HFF-Myc (cell line): ENCODE measurements at places on chromosomes 16 and 17.
A peak's percentile ranks its signal among the peaks of the same experiment; 100 is the strongest.

- no peak for DNase-seq
Observed at GRCh38 chr17:73841431-73842060, 197.3 kb upstream of the SDK2 start.

GRCh38 chr17:4599505-4600281 is 15.4 kb downstream of the SMTNL2 start:
- DNase-seq: no peak

DNA sequence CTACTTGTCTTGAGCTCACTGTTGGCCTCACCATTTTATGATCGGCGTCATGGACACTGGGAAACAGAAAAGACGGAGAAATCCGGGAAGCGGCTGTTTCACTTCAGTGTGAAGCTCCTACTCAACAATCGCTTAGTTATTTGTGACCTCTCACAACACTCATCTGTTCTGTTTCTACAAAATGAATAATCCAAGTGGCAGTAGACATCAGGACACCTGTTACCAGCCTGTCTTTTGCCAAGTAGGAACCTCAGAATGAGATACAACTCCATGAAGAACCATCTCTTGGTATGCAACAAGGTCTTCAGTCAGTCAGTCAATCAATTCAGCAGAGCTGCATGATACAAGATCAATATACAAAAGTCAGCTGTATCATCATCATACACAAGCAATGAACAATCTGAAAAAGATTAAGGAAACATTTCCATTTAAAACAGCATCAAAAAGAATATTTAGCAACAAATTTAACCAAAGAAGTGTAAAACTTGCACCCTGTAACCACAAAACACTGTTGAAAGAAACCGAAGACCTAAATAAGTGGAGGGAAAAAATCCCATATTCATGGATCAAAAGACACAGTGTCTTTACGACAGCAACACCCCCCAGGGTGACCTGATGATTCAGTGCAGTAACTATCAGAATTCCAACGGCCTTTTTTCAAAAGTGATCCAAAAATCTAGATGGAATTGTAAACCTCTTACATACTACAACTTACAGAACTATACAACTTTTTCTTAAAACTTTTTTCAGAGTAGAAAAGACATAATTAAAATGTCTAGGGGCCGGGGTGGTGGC is 63.4 kb downstream of the ANKRD11 start:
- DNase-seq: no peak

GRCh38 chr16:75305364-75306098 is 54.1 kb upstream of the BCAR1 start:
- peak; percentile 100 for DNase-seq

- DNase-seq: no peak
Observed at GRCh38 chr17:59727817-59728533, 20.5 kb downstream of the VMP1 start.

- DNase-seq: no peak
Observed at GRCh38 chr16:89575247-89576152, at the start of gene CPNE7. Gene CPNE7 (plus strand): TSS chr16:89575758. CDS start chr16:89575898, 140 bp downstream.

DNA sequence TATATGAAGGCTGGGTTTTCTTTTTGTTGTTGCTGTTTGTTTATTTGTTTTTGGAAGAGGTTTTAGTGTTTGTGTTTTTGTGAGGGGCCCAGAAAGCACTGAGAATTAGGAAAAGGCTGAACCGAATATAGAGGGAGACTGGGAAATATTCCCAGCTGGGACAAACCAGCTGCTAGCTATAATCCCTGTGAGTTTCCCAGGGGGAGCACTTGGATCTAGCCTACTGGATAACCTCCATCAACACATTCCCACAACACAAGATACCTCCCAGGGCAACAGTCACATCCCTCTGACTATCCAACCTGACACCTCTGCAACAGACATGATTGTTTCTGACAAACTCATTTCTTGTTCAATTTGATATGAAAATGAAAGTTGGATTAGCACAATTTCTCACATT is 16.7 kb downstream of the CDH11 start:
- DNase-seq: no peak
